ENCODE measurements at places on chromosomes 12 and 14.
A peak's percentile ranks its signal among the peaks of the same experiment; 100 is the strongest.

DNA sequence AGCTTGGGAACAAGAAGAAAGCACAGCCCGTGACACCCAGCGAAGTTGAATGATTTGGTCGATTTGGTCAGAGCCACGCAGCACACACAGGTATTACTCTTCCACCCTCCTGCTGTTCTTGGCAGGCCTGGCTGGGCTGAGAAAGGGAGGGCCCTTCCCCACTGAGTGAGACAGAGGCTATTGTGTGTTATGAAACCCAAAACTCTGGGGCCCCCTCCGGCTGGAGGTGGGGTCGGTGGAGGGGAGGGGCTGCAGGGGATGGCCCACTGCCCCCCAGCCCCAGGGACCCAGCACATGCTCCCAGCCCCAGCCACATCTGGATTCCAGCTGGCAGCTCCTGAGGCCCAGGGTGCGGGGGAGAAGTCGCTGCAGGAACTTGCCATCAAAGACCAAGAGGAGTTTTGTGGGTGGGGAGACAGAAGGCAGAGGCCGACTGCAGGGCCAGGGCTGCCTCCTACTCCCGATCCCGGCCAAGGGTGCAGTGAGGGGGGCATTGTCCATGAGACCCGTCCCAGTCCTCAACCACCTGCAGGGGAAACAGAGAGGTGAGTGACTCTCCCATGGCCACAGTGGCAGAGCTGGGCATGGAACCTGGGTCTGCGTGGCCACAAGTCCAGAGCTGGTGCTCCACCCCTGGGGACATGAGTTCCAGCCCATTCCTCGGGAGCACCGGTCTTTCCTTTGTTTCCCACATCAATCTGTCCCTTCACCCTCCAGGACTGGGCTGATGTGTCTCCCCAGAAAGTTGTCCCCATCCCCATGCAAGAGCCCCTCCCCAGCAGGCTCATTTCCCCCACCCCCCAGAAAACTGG is 8.7 kb downstream of the TMEM119 start:
- DNase-seq = no peak

DNA sequence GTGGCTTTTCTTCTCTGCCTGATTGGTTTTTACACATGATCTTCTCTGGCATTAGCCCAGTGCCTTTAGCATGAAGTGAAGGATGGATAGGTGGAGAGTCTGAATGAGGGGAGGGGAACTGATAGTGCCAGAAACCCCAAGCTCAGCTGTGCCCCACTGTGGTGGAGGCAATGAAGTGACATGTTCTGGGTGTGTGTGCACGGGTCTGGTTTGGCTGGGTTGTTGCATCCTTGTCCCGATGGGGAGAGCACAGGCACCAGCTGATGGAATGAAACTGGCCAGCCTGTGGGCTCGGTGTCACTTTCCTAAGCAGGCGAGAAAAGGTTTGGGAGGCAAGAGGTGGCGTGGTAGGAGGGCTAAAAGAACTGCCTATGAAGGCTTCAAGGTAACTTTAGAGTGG is 65.3 kb downstream of the CACNA1C start:
- DNase-seq = no peak

- DNase-seq = no peak
Observed at GRCh38 chr14:93645200-93645599, 143.1 kb downstream of the PRIMA1 start.

DNA sequence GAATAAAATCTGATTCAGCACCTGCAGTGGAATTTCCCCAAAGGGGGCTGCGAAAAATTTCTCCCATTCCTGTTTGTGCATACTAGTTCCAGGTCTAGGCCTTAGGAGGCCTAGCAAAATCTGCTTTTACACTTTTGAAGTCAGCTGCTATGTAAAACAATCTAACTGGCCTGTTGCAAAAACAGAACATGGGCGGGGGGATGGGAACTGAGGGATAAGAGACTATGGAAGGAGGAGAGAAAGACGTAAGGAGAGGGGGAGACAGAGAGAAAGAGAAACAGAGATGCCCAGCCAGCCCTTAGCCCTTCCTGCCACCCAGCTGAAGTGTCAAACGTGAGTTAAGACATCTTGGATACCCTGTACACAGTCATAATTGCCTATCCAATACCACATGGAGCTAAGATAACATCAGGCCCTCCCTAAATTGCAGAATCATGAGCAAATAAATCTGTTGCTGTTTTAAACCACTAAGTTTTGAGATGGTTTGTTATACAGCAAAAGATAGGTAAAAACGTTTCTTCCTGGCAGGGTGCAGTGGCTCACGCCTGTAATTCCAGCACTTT is 45.6 kb downstream of the SPTLC2 start:
- DNase-seq = no peak

DNA sequence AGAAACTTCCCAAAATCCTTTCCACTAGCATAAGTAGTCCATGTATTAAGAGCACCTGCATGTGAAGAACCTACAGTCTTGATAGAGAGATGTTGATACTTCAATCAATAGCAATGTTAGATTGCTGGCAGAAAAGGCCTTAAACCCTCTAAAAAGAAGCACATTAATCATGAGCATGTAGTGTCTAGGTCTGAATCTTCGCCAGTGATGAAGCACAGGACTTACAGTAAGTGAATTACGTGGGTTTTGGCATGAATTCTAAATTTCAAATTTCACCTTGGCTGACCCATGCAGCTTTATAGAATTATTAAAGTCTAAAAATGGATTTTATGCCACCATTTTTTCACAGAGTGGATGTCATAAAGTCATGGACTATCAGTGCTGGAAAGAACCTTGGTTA is 791.6 kb upstream of the NOVA1 start:
- no peak for DNase-seq

GRCh38 chr12:68508576-68508975 is 102.1 kb upstream of the RAP1B start:
- DNase-seq = no peak

DNA sequence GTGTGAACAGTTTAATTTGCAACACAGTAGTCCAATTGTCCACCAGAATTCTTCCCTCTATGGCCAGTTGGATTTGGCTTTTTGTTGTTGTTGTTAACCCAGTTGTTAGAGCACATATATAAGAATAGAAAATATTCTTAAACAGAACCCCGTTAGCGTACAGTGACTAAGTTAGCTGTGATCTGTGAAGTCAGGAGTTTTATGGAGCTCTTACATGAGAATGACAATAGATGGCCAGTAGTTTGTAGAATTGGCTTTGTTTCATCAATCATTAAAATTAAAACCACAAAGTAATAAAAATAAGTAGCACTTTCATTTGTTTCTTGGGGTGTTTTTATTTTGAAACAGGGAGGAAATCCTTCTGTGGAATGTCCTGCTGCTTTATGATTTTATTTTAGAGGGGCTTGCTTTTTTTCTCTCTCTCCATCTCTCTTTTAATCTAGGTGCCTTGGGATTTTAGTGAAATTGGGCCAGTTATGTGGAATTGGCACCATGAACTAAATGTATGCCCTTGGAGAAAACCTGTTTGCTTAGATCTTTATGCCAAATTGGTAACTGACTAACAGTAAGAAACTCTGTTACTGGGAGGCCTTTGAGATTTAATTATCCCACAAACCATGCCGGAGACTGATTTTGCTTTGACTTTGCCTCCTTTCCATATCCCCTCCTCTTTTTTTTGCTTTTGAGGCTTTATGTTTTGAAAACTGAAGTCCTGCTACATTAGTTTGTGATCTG is 22.9 kb downstream of the FBXW8 start:
- no peak for DNase-seq

- DNase-seq = no peak
Observed at GRCh38 chr12:26697217-26697616, 135.8 kb downstream of the ITPR2 start.

GRCh38 chr12:109962398-109962797 is 33.8 kb downstream of the GIT2 start:
- DNase-seq = no peak

- DNase-seq = no peak
Observed at GRCh38 chr14:73935666-73936065, 14.2 kb downstream of the FAM161B start.

- no peak for DNase-seq
Observed at GRCh38 chr14:104650981-104651875, 38.2 kb upstream of the INF2 start.

- DNase-seq = no peak
Observed at GRCh38 chr12:91432089-91432488, 249.5 kb upstream of the DCN start.

DNA sequence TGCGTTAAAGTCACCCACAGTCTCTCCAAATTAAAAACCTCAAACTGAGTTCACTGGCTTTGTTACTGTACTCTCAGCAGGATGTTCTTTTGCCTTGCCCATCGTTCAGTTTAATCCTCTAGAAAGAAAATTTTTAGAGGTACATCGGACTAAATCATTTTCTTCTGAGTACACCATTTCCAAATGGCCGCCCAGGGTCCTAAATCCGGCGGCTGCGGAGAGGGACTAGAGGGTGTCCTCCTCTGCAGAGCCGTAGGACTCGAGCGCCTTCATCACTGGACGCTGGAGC is 1.4 kb downstream of the LIN7A start:
- DNase-seq = peak; percentile 62

DNA sequence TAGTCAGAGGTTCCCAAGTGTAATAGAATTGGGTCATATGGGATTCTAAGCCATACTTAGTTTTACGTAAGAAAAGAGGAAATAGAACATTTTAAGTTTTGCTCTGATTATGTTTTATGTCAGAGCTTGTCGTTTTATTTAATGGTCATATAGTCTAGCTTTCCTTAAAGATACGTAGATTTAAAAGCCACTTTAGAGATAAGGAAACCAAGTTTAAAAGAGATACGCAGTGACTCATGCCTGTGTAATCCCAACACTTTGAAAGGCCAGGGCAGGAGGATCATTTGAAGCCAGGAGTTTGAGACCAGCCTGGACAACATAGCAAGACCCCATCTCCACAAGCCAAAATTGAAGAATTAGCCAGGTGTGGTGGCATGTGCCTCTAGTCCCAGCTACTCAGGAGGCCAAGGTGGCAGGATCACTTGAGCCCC is 19.5 kb downstream of the MAPK1IP1L start:
- DNase-seq = no peak

DNA sequence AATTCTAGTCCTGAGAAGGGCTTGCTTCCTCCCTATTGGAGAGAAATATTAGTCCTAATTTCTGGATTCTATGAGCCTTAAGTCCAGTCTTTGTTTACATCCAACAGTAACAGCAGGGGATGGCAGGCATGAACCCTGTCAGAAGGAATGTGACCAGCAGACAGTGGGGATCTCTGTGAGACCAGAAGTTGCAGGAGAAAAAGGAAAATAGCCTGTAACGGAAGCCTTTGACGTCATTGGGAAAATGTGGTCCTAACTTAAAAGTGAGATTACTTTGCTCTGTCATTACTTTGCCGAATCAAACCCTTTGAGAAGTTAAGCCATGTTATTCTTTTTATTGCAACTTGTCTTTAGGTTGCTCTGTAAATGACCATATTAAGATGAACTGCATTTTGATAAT is 218.2 kb upstream of the PRICKLE1 start:
- DNase-seq = no peak

GRCh38 chr12:116484807-116485206 is 74.4 kb upstream of the MAP1LC3B2 start:
- DNase-seq = no peak

DNA sequence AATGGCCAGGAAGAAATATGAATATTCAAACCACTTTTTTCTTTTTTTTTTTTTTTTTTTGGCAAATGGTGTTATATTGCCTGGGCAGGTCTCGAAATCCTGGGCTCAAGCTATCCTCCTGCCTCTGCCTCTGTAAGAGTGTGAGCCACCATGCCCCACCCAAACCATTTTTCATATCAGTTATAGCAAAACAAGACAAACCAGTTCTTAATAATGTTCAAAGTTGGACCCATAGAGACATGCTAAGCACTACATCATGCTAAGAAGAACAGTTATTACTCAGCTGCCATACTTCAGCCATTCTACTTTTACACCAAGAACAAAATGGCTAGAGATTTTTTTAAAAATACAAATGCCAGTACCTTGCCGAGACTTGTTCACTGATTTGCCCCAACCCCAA is 25.5 kb downstream of the EIF2S1 start:
- no peak for DNase-seq

DNA sequence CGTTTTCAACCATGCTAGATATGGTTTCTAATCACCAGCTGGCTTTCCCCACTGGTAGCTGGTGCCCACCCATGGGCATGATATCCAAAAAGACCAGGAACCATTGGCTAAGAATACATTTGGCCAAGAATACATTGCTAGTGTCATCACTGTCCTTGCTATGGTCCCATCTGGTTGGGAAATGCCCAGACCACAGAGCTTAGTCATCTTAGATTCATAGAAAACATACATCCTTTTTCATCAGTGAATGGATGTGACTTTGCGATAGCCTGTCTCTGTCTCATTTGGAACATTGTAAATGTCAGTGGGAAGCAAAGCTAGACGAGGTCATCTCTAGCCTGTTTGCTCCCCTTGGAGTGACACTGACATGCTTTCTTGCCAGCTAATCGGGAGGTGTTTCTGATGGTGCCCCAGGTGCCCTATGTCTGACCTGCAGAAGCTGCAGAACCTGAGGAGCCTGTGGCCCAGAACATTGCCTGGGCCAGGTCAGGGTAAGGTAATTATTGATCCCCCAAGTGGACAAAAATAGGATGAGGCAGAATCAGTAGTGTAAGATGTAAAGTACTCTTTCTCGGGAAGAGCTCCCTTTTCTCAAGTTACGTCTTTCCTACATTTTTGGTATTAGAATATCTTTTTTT is 194.8 kb downstream of the SLC41A2 start:
- DNase-seq = no peak

GRCh38 chr12:130870442-130871285 is 1.2 kb upstream of the RAN start:
- peak; percentile 32 for DNase-seq

DNA sequence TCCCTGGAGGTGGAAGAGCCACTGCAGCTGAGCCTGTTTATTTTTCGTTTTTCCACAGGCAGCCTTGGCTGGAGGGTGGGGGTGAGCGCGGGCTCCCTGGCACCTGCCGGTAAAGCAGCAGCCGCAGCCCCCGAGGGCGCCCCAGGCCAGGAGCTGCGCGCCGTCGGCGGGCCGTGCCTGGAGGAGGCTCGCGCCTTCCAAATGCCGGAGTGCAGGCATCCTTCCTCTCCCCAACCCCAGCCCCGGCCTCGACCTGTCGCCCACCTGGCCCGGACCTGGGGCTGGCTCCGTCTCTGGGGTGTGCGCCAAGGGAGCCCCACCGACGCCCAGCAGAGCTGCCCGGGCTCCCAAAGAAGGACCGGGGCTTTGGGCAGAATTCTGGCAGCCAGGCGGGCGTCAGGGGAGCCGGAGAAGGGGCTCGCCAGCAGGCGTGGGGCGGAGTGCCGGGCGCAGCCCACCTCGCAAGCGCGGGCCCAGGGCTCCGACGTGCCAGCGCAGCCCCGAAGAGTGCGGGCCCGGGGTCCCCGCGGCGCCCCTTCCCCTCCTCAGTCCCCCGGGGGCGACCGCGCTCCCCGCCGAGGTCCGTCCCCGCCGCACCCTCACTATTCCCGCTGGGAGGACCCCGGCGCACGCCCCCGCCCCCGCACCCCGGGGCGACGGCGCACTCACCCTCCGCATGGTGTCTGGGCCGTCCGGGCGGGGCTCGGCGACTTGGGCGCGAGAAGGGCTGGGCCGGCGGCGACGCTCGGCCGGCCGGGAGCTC is 130.3 kb downstream of the NDUFA12 start:
- no peak for DNase-seq

DNA sequence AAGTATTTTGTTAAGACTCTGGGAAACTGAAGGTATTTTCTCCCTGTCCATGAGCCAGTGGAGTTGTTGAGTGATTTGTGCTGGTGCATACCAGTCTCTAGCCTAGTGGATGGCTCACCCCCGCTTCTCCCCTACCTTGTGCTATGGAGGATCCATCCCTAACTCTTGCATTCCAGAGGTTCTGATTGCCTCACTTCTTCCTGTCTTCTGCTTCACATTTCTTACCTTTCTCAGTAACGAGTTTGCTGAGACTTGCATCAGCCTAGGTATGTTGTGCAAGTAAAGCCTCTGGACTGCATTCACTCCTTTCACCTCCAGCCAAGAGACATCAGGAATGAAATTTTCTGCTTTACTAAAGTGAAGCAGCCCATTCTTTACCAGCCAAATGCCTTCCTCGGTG is 391.6 kb downstream of the ZFP36L1 start:
- no peak for DNase-seq
